Right kidney (tissue), 9 donors: ENCODE measurements at places on chromosomes 11 and 22.

DNA sequence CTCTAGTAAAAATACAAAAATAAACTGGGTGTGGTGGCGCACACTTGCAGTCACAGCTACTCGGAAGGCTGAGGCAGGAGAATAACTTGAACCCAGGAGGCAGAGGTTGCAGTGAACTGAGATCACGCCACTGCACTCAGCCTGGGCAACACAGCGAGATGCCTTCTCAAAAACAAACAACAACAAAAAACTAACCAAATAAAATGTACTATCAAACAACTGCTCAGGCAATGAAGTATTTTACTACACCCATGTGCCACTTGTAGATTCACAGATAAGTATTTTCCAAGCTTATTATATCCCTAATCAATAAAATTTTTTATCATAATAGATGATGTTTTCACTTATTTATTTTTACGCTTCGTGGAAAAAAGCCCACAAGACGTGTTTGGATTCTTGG, 924 bp downstream of the C11orf65 start:
- DNase-seq: no peak

DNA sequence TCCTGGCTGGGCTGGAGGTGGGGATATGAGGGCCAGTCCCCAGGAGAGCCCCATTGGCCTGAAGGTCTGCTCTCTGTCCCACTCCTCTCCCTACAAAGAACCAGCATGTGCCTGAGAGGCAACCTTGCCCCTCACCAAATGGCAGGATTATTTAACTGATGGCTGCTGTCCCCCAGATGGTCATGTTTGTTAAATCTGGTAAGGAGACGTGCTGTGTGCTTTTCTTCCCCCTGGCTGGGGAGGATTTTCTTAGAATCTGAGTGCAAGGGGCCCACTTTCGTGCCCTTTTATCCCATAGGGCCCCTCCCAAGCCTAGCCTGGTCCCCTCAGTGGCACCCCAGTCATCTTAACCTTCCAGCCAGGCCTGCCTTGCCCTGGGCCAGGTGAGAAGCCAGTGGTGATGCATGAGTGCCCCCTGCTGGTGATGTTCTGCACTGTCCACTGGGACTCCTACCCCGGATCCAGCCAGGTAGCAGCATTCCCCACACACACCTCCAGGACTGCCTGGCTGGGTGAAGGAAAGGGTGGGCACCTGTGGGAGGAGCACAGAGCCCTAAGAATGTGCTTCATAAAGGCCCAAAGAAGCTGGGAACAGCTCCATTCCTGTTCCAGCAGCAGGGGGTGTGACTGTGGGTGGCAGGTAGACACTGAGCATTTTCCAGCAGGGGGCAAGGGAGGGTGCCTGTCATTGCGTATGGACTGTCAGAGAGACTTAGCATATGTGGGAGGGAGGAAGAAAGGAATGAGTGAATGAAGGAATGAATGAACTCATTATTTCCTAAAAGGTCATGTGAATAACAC, 28.9 kb downstream of the MFNG start:
- peak; percentile 63 for DNase-seq

- DNase-seq: no peak
Measured at GRCh38 chr11:96307776-96308140, 35.2 kb downstream of the MAML2 start.

DNA sequence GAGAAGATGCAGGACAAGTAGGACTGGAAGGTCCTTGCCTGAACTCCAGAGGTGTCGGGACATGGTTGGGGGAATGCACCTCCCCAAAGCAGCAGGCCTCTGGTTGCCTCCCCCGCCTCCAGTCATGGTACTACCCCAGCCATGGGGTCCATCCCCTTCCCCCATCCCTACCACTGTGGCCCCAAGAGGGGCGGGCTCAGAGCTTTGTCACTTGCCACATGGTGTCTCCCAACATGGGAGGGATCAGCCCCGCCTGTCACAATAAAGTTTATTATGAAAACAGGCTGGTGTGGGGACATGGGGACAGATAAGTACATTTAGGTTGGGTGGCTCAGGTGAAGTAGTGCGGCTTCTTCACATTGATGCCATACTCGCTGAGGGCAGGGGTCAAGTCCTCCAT, 1.4 kb downstream of the TAF10 start:
- DNase-seq: no peak

DNA sequence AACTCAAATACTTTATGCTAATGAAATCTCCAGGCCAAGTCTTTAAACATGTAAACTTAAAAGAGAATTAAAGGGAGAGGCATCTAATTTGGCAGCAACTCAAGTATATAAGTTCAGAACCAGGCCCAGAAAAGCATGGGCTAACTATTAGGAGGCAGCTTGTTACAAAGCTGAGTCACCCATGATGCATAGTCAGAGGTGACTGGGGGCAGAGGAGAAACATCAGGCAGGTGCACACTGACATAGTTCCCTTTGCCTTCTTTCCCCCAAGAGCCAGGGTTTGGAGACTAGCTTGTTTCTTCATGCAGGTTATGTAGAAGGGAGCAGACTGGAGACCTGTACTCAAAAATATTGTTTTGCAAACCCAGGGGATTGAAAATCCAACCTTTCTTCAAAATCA, 619.0 kb downstream of the SOX6 start:
- DNase-seq: no peak

GRCh38 chr22:43978558-43978957, 23.3 kb downstream of the SAMM50 start:
- DNase-seq: no peak
